ENCODE measurements at places on chromosomes 5 and 9.

DNA sequence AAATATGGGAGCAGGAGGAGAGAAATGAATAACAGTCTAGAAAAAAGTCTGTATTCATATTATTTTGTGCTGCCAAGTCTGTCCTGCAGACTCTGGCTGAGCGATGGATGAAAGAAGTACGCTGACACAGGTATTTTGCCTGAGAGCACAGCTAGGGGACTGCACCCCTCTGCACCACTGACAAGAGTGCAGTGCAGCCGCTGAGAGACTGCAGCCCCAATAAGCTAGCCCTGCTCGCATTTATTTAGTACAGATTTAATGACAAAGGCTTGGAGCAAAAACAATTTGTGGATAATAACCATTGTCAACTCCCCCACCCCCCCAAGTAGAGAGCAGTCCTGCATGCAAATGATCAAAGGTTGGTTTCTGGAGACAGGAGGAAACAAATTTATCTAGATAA lies 13.3 kb upstream of the MRPS30 start:
- no peak for DNase-seq

DNA sequence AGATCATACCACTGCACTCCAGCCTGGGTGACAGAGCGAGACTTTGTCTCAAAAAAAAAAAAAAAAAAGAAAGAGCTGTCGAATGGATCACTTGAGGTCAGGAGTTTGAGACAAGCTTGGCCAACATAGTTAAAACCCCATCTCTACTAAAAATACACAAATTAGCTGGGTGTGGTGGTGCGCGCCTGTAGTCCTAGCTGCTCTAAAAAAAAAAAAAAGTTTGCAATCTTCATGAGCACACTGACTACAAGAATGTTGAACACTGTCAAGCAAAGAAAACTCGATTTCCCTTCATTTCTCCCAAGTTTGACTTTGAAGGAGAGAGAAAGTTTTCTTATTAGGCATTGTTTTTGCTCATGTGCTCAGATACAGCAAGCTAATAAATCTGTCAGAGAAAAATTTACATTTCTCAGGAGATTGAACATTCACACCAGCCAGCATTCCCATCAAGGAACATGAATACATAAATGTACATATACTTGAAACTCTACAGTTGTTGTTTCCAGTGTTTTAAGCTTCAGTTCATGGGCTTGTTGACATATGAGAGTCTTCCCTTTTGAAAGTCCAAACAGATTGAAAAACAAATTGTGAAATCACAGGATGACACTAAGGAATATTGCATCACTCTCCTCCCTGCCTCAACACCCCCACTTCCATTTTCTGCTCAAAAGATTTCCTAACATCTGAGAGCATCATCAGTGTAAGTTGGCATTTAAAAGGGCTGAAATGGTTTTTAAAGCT lies 81.8 kb downstream of the ARRDC3 start:
- peak; percentile 89 for DNase-seq

DNA sequence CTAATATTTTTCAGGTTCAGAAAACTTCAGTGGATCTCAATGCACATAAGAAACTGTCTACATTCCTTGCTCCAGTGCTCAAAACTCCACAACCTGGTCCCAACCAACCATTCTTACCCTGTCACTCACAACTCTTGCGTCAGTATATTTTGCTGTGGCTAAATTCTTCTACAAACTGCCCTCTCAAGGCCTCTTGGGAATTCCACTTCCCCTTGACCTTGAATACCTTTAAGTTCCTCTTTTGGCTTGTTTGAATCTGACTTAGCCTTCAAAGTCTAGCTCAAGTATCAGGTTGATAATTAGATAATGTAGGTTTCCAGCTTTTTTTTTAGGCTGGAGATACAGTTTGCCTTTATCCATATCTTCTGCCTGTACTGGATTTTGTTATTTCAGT lies 128.3 kb downstream of the SLF1 start:
- peak; percentile 45 for DNase-seq

DNA sequence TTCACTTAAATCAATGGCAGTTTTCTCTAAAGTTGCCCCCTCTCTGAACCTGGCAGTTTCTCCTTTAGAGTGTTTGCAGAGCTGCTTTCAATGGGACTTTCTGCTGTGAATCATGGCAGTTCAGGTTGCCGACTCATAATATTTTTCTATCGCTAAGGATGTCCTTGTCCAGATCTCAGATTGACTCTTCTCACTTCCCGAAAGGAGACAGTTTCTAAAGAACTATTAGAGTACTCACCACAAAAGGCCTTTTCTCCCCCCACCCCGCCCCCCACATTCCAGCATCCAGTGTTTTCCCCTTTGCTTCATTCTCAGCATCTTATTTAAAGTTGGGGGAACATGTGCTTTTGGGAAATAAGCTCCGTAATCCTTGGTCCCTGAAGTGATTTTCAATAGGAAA lies 443.5 kb upstream of the KLF4 start:
- peak; percentile 16 for DNase-seq

GRCh38 chr9:126366366-126367011 lies 39.9 kb downstream of the MVB12B start:
- DNase-seq: no peak

GRCh38 chr5:50401336-50401735 lies 39.8 kb downstream of the EMB start:
- DNase-seq: no peak

- DNase-seq: no peak
These were observed 526.1 kb downstream of the BNC2 start for GRCh38 chr9:16344343-16344742.

DNA sequence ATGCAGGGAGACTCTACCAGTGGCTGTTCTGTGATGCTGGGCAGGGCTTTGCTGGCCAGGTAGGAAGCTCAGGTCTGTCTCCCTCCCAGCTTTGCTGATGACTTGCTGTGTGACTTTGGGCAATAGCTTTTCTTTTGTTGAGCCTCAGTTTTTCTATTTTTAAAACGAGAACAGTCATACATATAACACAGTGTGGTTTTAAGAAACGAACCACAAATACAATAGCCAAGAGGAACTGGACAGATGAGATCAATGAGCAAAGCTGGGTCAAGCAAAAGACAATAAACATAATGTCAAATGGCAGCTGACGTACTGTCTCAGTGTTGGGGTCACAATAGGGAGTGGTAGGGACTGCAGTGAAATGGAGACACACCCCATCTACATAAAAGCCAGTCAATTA lies 20.2 kb downstream of the SLIT3 start:
- DNase-seq: no peak

DNA sequence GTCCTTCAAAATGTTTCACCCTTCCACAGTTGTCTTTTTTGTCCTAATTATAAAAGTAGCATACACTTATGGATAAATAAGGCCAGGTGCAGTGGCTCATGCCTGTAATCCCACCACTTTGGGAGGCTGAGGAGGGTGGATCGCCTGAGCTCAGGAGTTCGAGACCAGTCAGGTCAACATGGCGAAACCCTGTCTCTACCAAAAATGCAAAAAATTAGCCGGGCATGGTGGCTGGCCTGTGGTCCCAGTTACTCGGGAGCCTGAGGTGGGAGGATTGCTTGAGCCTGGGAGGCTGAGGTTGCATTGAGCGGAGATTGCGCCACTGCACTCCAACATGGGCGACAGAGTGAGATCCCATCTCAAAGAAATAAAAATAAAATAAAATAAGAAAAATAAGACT lies 1.6 kb downstream of the C5orf52 start:
- no peak for DNase-seq

DNA sequence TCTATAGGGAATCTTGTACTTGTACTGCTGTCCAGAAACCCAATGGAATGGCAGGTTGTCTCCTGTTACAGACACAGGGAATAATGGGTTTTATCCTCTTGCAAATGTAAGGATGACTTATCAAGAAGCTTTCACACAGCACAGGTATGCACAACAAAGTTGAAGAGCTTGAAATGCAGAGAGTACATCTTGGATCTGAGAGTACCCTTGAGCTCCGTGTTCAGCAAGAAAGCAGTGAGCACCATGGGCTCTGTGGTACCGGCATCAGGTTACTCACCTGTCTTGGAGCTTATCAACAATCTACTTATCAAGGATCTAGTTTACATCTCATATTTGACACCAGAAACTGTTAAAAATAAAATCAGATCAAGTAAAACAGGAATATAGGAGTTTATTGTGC lies 22.0 kb upstream of the EMB start:
- no peak for DNase-seq

DNA sequence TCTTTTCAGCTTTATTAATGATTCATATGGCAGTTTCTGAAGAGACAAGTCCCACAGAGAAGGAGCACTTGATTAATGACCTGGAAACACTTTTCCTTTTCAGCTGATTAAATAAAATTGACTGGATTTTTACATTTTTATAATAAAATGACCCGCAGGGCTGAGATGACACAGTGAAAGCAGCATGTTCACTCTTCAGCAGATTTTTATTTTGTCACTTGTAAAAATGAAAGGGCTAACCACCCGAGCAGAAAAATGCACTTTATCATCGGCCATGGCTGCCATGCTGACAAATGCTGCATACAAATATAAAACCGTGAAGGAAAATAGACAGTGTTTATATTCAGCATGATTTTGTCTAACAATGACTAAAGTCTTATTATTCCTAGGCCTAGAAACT lies 321.6 kb upstream of the ITGA1 start:
- DNase-seq: no peak

- DNase-seq: no peak
These were observed 42.6 kb downstream of the ZDHHC21 start for GRCh38 chr9:14650596-14650995.

GRCh38 chr5:935510-936084 lies 42.9 kb downstream of the TRIP13 start:
- peak; percentile 9 for DNase-seq

GRCh38 chr9:108021096-108021710 lies 531.6 kb upstream of the KLF4 start:
- peak; percentile 28 for DNase-seq

Data from inflammatory macrophage (primary cell).